ENCODE measurements at places on chromosomes 2 and 18.

- DNase-seq: peak; percentile 32
Measured at GRCh38 chr18:56727399-56727798, 76.2 kb downstream of the WDR7 start.

DNA sequence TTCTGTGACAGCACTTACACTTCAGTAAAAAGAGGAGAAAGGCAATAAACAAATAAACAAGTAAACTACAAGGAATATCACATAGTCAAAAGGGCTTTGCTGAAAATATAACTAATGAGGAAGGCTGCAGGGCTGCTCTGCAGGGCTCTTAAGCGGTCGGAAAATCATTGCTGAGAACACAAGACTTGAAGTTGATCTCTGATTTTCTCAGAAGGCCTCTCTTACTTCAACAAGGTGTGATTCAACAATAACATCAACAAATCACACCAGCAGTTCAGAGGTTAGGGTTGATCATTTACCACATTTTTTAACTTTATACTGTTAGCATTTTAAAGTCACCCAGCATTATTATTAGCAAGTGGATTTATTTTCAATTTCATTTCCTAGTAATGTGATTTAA lies 215.6 kb downstream of the ARHGAP15 start:
- no peak for DNase-seq

DNA sequence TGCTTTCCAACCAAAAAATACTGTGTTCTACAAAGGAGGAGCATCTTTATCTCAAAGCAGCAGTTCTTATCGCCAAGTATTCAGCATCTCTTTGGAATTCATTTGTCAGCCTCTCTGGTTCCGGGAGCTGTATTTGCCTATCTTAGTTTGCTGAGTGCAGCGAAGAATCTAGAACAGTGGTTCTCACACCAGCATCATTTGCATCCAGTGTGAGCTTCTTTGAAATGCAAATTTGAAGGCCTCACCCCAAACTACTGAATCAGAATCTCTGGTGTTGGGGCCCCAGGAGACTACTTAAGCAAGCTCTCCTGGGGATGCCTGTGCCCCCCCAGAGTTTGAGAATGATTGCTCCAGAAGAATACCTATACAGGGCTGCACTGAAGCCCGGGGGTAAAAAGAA lies 1.5 kb upstream of the PTPN2 start:
- no peak for DNase-seq

- no peak for DNase-seq
Measured at GRCh38 chr2:44277541-44277940, 2.3 kb downstream of the SLC3A1 start.

DNA sequence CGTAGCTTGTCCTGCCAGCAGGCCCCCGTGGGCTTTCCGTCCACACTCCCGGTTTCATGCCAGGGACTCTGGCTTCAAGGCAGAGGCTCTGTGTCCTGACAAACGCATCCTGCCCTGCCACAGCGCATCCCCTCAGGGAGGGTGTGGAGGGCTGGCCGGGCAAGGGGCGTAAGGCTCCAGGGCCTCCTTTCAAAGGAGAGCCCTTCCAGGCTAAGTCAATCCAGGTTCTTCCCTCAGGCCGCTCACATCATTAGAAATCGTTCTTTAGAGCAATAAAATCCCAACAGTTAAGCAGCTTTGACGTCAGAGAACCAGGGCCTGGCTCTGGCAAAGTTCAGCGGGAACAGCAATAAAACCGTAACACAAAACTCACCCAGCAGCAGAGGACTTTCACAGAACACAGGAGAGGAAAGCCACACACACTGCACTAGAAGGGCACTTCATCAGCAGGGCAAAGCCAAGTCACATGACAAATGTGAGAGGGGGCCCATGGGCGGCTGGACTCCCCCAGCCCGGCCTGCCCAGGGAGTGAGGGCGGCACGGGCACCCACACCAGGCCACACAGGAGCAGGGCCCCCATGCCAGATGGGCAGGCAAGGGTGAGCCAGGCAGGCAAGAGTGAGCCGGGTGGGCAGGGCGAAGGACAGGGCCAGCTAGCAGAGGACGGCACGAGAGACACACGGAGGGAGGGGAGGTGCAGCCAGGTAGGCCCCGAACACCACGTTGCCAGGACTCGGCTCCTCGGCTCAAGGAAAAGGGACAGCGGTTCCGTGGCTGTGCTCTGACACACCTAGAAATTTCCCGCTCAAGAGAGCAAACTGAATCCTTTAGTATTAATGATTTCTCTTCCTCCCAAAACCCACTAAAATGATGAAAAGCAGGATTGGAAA lies 52.0 kb downstream of the HDAC4 start:
- DNase-seq: no peak

All from stimulated activated CD4-positive, alpha-beta T cell treated with anti-CD3 and anti-CD28 coated beads, Interleukin-2, amount 100 ng/mL, for 48 hours (primary cell).